Stimulated activated CD8-positive, alpha-beta memory T cell treated with anti-CD3 and anti-CD28 coated beads, Interleukin-2, amount 100 ng/mL, for 1 hour (primary cell): ENCODE measurements at places on chromosomes 6 and 20.

DNA sequence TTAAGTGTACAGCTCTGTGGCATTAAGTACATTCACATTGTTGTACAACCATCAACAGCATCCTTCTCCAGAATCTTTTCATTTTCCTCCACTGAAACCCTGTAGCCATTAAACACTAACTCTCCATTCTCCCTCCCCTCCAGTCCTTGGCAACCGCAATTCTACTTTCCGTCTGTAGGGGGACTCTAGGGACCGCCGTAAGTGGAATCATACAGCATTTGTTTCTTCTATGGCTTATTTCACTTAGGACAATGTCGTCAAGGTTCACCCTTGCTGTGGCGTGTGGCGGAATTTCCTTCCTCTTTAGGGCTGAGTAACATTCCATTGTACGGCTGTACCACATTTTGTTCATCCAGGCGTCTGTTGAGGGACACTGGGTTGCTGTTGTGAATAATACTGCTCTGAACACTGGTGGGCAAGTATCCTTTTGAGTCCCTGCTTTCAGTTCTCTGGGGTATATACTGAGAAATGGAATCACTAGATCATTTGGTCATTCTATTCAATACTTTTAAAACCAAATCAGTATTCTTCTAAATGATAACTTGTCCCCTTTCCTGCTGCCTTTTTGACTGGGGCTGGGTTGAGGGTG, 50.7 kb downstream of the PPP1R3G start:
- DNase-seq, result peak; percentile 21

DNA sequence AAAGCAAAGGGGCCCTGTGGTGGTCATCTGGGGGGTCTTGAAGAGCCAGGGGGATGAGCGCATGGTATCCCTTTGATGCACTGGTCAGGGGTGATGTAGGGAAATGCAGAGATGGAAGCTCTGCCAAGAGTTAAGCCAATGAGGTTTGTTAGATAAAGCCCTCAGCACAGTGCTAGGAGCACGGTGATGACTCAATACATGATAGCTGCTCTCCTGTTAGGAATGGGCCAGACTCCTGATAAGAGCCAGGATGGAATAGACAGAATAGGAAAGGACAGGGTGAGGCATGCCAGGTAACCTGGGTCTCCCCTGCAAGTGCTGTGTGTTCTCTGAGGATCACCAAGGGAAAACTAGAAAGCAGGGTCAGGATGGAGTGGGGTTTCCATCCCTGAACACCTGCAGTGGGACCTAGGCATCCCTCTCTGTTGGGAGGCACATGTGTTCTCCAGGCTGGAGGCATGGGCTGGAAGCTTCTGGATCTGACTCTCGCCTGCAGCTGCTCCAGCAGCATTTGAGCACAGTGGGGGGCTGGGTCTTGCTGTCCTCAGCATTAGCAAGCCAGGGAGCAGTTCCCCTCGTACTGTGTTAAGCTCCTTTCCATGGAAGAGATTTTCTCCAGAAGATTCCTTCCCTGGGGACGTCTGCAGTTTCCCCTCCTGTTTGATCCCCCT, 71.8 kb upstream of the TIAM2 start:
- no peak for DNase-seq

- no peak for DNase-seq
Observed at GRCh38 chr6:144353871-144354314, 68.8 kb downstream of the UTRN start.

- no peak for DNase-seq
Observed at GRCh38 chr6:16006681-16007080, 122.2 kb upstream of the MYLIP start.

DNA sequence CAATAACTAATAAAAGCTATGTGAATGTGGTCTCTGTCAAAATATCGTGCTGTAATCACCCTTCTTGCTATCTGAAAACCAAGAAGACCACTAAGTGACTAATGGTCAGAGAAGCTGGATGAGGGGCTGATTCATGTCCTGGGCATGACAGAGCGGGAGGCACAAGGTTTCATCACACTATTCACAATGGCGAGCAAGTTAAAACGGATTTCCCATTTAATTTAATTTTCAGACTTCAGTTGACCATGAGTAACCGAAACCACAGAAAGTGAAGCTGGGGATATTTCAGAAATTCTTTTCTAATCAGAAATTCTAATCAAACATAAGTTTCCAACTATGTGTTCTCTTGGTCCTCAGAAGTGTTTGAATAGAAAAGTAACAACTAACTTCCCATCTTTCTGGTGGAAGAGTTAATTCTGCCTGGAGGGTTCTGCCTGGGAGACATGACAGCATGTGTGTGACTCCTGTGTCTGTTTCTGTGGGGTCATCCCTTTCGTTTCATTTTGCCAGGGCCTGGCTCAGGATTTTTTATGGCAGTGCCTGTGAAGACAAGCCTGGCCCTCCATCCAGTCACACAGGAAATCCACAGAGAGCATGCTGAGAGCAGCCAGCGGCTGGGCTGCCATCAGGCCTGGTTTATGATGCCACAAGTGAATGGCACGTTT, 98.9 kb downstream of the FAM120B start:
- no peak for DNase-seq

GRCh38 chr6:31622684-31623091, 2.2 kb downstream of the PRRC2A start:
- DNase-seq, result no peak

GRCh38 chr6:75204217-75204958, 1.5 kb downstream of the COL12A1 start:
- no peak for DNase-seq

GRCh38 chr20:37389844-37390275, 43.9 kb downstream of the SRC start:
- DNase-seq, result no peak

GRCh38 chr6:91083211-91083610, 496.3 kb upstream of the MAP3K7 start:
- DNase-seq, result no peak

DNA sequence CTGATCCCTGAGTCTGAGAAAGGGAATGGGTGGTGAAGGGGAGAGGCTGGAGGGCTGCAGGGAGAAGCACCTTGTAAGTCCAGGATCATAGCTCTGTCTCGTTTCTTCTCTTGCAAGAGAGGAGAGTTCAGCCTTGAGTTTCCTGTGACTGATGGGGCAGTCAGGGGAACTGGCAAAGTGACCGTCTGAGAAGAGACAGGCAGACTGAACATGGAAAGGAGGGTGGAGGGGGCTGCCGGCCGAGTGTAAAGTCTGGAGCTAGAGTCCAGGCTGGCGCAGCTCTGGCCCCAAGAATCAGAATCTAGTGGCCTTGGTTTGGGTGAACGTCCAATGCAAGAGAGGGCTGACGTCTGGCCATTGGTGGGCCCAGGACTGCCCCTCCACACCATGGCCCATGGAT, 72.5 kb downstream of the TCP11 start:
- no peak for DNase-seq

- DNase-seq, result no peak
Observed at GRCh38 chr6:30364591-30364990, 19.6 kb downstream of the RPP21 start.

DNA sequence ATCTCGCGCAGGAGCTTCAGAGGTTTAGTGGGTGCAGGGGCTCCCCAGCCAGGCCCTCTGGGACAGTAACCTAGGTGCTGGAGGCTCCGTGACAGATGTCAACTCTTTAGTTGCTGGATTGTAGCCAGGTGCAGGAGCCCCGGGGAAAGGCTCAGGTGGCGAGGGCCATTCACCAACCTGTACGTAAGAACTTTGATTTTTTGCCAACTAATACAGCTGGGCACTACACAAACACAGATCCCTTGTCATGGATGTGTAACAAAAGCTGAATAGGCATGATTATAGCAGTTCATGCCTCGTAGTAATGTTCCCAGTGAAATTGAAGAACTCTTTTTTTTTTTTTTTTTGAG, 82.6 kb downstream of the CDC5L start:
- DNase-seq, result no peak

DNA sequence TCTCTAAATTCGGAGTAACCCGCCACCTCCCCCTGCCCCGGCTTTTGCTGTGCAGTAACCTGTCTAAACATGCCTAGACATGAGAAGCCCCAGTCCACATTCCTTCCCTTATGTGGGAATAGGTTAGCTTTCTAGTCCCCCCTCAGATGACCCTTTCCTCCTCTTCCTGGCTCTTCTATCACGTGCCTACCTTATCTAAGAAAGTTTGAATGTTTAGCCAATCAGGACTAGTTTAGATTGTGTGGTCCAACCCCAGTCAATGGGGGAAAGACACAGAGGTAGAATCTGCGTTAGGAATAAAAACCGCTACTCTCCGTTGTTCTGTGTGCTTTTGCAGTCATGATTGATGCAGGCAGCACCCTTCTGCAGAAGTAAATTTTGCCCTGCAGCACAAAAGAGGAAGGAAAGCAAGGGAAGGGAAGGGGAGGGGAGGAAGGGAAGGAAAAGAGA, 69.0 kb upstream of the CD93 start:
- DNase-seq, result no peak

- DNase-seq, result no peak
Observed at GRCh38 chr6:47405273-47405672, 72.3 kb upstream of the CD2AP start.

- no peak for DNase-seq
Observed at GRCh38 chr6:43255408-43256054, 12.2 kb downstream of the TTBK1 start.

DNA sequence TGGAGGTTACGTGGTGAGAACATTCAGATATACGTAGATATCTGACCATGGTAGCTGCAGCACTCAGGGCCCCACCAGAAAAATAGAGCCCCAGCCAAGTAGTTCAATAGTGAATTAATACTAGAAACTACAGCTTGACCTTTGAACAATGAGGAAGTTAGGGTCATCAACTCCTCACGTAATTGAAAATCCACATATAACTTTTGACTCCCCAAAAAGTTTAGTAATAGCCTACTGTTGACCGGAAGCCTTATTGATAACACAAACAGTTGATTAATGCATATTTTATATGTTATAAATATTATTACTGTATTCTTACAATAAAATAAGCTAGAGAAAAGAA, 117.9 kb downstream of the SNX5 start:
- DNase-seq, result no peak

DNA sequence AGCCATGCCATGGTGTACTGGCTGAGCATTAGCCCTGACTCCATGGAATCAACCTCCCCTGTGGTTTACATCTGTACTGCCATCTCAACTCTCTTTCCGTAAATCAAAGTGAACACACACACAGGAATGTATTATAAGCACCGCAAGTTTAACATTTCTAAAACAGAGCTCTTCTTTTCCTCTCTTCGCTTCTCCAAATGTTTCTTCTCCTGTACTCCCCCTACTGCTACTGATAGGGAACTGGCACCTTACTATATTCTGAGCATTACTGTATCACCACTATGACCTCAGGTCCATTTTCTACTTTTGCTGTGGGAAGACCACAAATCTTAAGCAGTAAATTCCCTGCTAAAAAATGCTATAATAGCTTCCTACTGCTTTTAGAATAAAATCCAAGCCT, 101.2 kb downstream of the NUS1 start:
- no peak for DNase-seq

GRCh38 chr6:43269273-43270007, 26.2 kb downstream of the TTBK1 start:
- no peak for DNase-seq

DNA sequence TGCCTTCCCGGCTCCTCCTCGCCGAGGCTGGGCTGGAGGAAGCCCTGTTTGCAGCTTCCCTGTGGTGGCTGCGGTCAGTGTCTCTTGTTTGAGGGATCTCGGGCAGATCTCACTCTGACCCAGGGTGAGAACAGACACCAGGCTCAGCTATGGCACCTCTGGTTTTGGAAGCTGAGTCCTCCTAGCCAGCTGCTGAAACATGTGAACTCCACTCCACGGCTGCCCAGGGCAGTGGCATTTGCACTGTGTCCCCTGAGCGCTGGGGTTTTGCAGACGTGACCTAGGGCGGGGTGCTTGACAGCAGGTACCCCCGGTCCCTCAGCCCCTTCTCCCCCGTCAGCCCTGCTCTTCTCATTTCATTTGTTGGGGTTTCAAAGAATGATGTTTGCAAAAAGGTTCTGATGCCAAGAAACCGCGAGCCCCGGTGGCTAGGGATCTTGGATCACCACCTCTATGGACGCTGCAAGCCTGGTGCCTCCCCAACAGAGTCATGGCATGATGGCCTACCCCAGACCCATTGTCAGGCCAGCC, 55.0 kb upstream of the DACT2 start:
- no peak for DNase-seq

- DNase-seq, result no peak
Observed at GRCh38 chr6:21402368-21402767, 191.2 kb upstream of the SOX4 start.

GRCh38 chr6:105771313-105771970, 314.7 kb upstream of the PRDM1 start:
- DNase-seq, result no peak

DNA sequence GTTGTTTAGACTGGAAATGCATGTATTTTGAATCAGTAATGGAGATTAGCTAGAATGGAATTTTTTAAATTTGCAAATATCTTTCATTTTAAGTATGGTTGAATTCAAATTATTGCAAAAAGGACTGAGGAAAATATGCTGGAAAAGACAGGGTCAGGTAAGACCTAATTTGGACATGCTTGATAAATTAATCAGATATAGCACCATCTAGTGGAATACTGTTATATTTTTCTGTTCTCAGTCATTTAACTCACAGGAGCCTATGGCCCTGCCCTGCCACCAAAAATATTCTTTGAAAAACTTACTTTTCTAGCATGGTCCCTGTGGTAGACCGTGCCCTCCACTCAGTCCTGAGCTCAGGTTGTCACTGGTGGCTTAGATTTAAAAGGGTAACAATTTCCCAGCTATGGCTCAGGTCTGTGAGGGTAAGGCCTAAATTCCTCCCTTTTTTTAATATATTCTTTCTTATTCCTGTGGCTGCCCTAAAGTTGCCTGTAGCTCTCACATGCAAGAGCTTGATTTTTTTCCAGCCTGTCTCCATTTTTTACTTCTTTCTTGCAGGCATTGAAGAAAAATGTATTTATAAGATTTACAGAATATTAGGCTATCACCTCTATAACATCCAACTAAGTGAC, 25.3 kb upstream of the KIAA1586 start:
- DNase-seq, result no peak

- no peak for DNase-seq
Observed at GRCh38 chr6:29559524-29560287, at the start of gene UBD. Gene UBD (minus strand): TSS chr6:29559732. CDS start chr6:29559701, 31 bp downstream.

- no peak for DNase-seq
Observed at GRCh38 chr20:57251344-57251743, 15.1 kb downstream of the BMP7 start.

GRCh38 chr20:57205606-57206219, 60.7 kb downstream of the BMP7 start:
- no peak for DNase-seq
